ENCODE measurements at places on chromosomes 5 and 9.
A peak's percentile ranks its signal among the peaks of the same experiment; 100 is the strongest.

- DNase-seq = no peak
Measured at GRCh38 chr5:116436674-116437350, 137.8 kb downstream of the SEMA6A start.

DNA sequence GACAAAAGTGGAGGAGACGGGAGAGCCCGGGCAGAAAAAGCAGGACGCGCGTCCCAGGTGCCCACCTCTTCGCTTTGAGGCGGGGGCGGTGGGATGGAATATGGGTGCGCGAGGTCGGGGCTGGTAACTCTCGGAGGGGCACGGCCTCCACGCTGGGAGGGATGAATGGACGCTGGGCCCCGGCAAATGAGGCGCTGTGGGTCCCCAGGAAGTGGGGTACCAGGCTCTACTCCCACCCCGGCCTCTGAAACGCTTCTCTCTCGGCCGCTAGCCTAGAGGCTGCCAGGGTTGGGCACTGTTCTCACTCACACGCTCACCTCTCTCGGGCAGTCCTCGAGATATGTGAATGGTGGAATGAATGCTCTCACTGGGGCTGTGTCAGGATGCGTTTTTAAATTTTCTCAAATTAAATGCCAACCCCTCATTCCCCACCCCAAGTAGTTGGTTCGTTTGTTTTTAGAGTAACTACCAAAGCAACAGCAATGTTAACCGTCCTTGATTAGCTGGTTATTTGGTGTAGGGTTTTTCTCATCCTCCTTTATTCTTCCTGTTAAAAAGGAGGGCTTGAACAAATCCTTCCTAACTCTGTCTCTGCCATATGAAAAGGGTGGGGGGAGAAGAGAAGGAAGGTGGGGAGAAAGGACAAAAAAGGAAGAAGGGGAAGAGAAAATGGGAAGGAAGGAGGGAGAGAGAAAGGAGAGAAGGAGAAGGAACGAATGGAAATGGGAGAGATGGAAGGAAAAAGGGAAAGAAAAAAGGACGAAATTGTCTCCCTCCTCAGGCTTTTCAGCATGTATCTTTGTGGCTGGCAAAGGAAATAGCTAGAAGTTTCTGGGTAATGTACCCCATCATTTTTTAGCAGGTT lies 1.3 kb upstream of the EBF1 start:
- DNase-seq = no peak

- no peak for DNase-seq
Measured at GRCh38 chr9:126173929-126174328, 152.7 kb upstream of the MVB12B start.

DNA sequence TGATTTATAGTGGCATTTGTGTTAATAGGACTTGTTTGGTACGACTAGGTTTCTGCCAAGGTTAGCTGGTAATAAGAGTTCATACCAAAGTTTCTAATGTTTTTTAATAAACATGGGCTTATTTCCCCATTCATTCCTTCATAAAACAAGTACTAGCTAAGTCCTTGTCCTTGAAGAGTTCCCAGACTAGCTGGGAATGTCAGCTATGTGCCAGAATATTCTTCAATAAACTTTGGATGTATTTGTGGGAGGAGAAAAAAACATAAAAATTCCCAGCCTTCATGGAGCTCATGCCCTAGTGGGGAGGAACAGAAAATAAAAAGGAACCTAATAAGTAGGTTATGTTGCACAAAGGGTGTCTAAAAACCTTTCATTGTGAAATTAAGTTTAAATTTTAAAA lies 176.9 kb downstream of the DENND1A start:
- no peak for DNase-seq

DNA sequence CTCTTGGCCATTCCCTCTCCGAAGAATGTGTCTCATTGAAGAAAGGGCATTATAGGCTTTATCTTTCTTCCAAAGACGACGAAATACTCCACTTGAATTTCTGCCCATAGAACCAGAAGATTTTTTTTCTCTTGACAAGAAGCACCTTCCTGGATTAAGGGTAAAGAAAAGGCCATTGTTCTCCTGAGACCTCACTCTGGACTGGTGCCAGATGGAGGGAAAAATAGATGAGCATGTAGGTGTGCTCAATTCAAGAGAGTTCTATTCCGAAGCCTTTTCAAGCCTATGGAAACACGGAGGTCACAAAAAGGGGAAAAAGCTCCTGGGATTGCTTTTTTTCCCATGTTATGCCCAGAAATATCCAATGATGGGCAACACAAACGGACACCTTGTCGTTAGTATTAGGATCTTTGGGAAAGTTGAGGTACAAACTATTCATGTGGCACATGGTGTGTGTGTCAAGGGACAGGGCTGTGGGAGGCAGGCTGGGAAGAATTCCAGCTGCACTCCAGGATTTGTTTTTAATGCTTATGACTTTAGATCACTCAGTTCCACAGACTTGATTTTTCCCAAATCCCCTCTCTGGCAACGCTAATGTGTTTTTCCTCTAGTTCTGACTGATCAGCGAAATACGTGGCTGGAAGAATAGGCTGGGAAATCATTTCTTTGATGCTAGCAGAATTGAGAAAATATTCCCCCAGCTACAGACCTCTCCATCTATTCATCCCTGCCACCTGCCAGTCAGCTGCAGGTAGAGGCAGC lies 89.9 kb downstream of the SIL1 start:
- peak; percentile 64 for DNase-seq

- DNase-seq = no peak
Measured at GRCh38 chr9:16387382-16387781, 483.1 kb downstream of the BNC2 start.

GRCh38 chr5:171470420-171470819 lies 51.0 kb downstream of the FGF18 start:
- DNase-seq = no peak

GRCh38 chr9:89006267-89006666 lies 15.0 kb downstream of the S1PR3 start:
- DNase-seq = no peak

GRCh38 chr5:86878250-86878649 lies 260.5 kb downstream of the COX7C start:
- no peak for DNase-seq

DNA sequence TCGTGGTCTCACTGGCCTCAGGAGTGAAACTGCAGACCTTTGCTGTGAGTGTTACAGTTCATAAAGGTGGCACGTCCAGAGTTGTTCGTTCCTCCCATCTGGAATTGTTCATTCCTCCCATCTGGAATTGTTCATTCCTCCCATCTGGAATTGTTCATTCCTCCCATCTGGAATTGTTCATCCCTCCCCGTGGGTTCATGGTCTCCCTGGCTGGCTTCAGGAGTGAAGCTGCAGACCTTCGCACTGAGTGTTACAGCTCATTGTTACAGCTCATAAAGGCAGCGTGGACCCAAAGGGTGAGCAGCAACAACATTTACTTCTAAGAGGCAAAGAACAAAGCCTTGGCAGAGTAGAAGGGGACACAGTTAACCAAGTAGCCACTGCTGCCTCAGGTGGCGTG lies 69.1 kb downstream of the GCNT1 start:
- no peak for DNase-seq

GRCh38 chr5:147711019-147711418 lies 71.5 kb downstream of the JAKMIP2 start:
- DNase-seq = no peak

DNA sequence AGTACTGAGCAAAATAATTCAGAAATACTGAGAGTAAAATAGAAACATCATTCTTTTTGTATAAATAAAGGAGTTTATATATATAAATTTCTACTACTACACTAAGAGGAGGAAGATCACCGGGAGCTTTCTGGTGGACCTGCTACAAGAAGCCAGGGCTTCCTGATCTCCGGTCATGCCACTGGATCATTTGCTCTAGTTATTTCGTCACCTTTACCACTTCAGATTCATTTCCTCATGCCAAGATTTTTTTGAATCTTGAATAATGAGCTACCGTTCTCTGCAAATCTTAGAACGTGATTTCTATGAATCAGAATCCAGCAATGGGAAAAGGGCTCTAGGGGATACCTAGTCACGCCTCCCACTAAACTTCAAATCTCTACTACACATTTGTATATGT lies 51.9 kb upstream of the TBC1D9B start:
- no peak for DNase-seq

DNA sequence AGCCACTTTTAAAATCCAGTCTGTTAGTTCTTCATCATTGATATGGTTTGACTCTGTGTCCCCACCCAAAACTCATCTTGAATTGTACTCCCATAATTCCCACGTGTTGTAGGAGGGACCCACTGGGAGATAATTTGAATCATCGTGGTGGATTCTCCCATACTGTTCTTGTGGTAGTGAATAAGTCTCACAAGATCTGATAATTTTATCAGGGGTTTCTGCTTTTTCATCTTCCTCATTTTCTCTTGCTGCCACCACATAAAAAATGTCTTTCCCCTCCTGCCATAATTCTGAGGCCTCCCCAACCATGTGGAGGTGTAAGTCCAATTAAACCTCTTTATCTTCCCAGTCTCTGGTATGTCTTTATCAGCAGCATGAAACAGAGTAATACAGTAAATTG lies 26.9 kb upstream of the SH3TC2 start:
- no peak for DNase-seq

DNA sequence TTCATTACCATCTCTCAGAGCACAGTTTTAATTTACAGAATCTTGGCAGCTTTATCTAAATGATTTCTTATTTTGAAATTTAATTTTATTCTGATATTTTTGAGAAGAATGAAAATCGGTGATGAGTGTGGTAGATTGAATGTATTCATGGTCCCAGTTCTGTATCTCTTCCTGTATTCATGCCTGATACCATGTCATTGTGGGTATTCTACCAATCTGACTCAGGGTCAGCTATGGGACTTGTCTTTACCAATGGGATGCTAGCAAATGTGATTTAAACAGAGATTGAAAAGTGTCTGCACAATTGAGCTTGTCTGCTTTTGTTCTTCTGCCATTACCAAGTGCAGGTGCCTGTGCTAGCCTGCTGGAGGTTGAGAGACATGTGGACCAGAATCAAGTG lies 17.8 kb upstream of the ZNF618 start:
- DNase-seq = no peak

- no peak for DNase-seq
Measured at GRCh38 chr5:112689155-112689909, 48.4 kb upstream of the APC start.

- no peak for DNase-seq
Measured at GRCh38 chr9:136377341-136378169, 4.1 kb upstream of the CARD9 start.

DNA sequence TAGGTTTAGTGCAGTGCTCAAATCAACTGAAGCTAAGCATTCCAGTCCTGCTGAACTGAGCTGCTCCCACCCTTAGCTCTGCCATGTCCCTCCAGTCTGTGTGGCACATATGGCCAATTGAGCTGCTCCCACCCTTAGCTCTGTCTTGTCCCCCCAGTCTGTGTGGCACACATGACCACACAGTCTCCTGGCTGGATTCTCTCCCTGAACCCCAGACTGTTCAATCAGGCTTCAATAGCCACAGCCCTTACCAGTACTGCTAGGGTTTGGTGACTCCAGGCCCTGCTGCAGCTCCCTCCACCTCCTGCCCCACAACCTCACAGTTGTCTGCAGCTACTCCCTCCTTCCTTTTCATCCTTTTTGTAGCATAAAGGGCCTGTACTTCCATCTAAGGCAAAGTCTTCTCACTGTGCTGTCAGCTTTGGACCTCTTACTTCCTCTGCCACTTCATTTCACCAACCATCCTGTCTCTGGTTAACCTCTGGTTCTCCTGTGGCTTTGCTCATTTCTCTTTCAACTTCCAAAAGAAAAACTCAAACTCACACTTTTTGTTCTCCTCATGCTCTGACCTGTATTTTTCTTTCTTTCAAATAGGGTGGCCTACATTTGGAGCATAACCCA lies 50.8 kb downstream of the ADAMTS12 start:
- no peak for DNase-seq

- DNase-seq = no peak
Measured at GRCh38 chr5:43256261-43256966, 56.8 kb downstream of the HMGCS1 start.

GRCh38 chr5:118919016-118919415 lies 69.3 kb downstream of the DTWD2 start:
- no peak for DNase-seq

All from NCI-H187 (cell line).